Activated T-cell treated with anti-CD3 and anti-CD28 coated beads, Interleukin-2, amount 50 U/mL, for 1 hour (primary cell): ENCODE measurements at places on chromosomes 2 and 18.

- no peak for DNase-seq
These were observed 190.7 kb upstream of the GATA6 start for GRCh38 chr18:21978546-21979170.

- no peak for DNase-seq
These were observed 91.4 kb downstream of the RTN4 start for GRCh38 chr2:54958717-54959371.

GRCh38 chr18:69840001-69840400, 107.7 kb downstream of the CD226 start:
- DNase-seq, result no peak

DNA sequence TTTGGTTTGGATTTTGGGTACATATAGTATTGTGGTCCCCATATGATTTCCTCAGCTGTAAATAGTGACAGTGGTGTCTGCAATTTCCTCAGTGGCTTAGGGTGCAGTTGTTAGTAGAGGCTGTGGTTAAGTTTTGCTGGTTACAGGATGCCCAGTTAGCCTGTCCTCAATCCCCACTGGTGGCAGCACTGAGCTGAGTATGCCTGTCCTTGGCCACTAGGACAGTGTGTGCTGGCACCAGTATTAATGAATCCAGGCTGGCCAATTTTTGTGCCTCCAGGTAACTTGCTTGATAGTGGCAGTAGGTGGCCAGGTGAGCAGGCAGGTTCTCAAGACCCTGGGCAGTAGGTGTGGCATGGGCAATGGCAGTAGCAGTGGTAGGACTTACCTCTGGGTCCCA, 973.1 kb downstream of the TMEM182 start:
- DNase-seq, result no peak

- no peak for DNase-seq
These were observed 18.8 kb downstream of the CDH2 start for GRCh38 chr18:28158083-28158581.

DNA sequence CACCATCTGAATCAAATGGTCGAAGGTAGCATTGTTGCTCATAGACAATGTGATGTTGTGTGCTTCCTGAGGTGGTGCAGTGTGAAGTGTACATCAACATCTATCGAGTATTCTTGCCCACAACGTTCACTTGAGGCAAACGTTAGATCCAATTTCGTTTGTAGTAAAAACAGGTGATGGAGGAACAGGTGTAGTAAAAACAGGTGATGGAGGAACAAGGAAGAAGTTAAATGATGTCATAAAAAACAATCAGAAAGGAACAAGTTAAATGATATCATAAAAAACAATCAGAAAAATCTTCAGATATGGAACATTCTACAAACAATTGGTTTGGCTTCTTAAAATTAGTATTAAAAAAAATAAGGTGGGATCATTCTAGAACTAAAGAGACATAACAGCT, 11.3 kb downstream of the WDR7 start:
- DNase-seq, result no peak

- DNase-seq, result no peak
These were observed 39.4 kb downstream of the NBAS start for GRCh38 chr2:15521641-15522181.

DNA sequence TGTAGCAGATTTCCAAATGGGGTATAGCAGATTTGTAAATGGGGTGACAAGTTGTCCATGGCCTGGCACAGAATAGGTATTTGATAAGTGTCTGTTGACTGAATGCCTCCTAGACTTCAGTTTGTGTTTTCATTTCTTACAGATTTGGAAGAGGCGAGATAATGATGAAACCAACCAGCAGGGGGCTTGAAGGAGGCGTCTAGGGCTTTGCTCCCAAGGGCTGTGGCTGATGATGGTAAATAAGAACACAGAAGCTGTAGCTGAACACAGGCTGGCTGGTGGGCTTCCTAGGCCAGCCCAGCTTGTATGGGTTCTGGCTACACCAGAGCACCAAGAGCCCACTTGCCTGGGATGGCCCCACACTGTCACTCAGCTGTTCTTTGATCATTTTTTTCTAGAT, 19.4 kb downstream of the SFTPB start:
- DNase-seq, result no peak

DNA sequence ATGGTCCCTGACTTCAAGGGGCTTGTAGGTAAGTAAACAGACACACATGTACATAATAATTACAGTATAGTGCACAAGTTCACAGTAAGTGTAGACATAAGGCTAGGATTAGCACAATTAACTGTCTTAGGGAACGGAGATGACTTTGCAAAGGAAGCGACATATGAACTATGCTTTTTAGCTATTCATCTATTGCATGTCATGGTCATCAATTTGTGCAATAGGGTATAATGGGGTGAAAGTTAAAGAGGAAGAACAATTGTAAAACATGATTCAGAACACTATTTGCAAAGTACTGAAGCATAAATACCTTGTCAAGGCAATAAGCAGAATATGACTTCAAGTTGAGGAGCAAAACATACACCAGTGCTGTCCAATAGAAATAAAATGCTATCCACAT, 112.3 kb upstream of the SLC8A1 start:
- no peak for DNase-seq

GRCh38 chr2:219206328-219207133, at the start of gene ZFAND2B:
Gene ZFAND2B (plus strand): TSS chr2:219206782. CDS start chr2:219206988, 206 bp downstream.
- peak; percentile 97 for DNase-seq

DNA sequence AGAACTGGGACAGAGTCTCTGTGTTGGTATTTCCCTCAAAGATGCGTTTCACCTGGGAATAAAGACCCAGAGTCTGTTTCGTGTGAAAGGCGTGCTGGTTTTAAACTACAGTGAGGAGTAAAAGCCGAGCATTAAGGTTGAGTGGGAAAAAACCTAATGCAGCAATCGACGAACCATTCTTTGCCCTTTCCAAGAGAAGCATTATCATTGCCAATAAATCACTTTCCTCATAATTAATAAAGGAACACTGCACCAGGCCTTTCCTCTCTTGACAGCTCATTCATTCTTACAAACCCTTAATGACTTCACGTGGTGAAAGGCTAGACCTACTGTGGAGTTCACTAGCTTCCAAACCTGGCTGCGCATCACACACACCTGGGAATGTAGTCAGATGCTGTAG, 896 bp upstream of the SLC8A1 start:
- no peak for DNase-seq

GRCh38 chr2:113806217-113806913, 49.9 kb upstream of the SLC35F5 start:
- DNase-seq, result no peak

DNA sequence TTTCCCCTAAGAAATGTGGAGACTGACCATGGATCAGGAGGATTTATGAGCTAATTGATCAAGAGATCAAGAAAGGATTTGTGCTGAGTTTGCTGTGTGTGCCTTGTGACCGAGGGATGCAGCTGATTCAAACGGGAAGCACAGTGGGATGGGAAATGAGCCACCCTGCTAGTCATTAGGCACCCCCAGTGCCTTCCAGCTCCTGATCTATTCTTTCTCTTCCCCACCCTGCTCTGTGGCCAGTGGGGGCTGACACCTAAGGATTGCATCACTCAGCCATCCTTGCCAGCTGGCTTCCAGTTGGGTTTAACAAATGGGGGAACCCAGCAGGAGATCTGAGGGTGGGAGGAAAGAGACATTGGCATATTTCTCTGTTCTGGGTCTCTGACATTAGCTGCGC, 132.2 kb upstream of the CXCR4 start:
- no peak for DNase-seq

GRCh38 chr2:149739171-149739882, 151.8 kb upstream of the MMADHC start:
- no peak for DNase-seq

DNA sequence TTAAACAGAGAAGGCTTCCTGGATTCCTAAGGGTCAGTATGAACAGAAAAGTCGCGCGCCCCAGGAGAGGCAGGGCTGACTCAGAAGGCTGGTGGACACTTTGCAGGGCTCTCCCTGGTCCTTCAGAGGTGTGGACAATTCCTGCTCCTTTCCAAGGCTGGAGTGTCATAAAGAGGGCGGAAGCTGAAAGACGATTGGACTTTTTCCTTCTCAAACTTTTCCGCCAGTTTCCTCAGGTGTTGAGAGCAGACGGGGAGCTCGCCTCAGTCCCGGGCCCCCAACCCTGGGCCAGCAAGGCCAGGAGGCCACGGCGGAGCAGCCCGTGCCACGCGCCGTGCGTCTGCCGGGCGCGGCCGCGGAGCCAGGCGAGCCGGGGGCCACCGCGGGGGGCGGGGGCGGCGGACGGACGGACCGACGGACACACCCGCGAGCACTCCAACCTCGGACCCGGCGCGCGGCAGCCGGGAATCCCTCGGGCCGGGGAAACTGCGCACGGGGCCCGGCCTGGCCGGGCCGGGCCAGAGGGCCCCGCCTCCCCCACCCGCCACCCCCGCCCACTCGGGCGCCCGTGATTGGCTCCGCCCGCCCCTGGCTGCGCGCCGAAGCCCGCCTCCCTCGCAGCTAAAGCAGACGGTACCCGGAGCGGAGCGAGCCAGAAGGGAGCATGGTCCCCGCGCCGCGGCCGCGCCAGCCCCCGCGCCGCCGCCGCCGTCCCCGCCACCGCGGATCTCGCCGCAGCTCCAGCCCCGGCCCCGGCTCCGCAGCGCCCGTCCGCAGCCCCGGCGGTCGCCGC, at the start of gene KLHL29:
TSS of gene KLHL29 (plus strand) at position 629 of the 793 bp plus-strand sequence. CDS start 177,018 bp downstream, outside the sequence.
- DNase-seq, result peak; percentile 78

DNA sequence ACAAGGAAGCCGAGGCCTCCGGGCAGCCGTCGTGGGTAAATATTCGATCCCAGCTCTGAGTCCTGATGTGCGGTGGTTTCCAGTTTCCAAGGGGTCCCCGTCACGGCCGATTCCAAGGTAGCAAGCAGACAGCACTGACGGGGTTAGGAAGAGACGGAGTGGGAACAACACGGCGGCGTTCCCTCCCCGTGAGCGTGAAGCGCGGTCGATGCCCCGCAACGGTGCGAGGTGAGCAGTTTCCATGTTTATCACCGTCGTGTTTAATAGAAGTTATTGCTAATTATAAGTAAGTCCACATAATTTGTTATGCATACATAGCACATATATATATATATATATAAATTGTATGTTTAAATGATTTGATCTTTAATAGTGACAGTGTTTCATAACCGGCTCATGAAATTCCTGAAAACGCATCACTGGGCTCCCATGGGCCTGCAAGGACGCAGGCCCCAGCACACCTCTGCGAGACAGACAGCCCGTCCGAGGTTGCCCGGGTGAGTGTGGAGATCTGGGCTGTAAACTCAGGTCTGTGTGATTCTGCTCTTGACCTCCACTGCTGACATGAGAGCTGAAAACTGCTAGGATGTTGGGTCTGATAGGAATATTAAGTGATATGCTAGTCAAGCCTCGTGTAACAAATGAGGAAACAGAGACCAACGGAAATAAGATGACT, 243.5 kb upstream of the SALL3 start:
- DNase-seq, result no peak

GRCh38 chr2:156065912-156066311, 266.6 kb downstream of the NR4A2 start:
- DNase-seq, result no peak

DNA sequence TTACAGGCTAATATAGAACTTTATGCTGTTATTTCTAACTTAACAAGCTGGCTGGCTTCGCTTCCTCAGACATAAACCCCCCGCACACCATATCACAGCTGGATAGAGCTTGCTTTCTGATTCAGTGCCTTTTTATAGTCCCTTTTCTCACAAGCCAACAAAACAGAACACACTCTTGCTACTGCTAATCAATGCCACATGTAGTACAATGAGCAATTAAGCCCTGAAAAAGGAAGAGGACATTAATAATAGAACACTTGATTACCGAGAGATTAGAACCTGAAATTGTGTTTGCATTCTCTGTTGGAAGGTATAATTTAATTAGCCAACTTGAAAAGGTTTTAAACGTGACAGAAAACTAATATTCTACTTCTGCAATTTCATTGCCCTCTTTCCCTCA, 267.7 kb upstream of the CYRIA start:
- DNase-seq, result no peak

DNA sequence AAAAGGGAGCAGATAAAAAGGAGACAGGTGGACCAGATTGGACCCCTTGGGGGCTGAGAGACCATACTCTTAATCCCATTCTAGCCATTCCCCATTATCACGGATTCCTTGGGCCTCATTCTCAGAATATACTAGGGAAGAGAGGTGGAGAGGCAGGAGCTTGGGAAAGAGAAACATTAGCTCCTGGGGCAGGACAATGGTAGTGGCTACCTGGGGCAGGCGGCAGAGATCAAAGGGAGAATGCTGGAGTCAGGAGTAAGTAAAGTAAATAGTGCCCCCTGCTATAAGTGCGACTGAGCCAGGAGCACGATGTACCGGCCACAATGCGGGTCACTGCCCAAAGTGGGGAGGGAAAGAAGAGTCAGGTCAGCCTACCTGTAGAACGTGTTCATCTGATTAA, 20.4 kb upstream of the IHH start:
- no peak for DNase-seq

DNA sequence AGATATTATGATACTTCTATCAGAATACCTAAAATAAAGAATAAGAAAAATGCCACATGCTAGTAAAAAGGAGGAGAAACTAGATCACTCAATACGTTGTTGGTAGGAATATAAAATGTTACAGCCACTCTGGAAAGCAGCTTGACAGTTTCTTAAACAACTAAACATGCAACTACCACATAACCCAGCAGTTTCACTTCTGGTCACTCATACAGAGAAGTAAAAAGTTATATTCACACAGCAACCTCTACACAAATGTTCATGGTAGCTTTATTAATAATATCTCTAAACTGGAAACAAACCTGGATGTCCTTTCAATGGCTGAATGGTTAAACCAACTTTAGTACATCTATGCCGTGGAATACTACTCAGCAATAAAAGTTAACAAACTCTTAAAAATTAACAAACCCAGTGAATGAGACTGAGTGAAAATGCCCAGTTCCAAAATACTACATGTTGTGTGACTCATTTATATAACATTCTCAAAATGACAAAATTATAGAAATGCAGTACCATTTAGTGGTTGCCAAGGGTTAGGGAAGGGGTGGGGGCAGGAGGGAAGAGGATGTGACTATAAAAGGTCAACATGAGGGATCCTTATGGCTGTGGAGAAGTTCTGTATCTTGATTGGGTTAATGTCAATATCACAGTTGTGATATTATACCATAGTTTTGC, 124.1 kb downstream of the MMADHC start:
- no peak for DNase-seq

- no peak for DNase-seq
These were observed 19.0 kb upstream of the DIPK1C start for GRCh38 chr18:74476140-74476539.

DNA sequence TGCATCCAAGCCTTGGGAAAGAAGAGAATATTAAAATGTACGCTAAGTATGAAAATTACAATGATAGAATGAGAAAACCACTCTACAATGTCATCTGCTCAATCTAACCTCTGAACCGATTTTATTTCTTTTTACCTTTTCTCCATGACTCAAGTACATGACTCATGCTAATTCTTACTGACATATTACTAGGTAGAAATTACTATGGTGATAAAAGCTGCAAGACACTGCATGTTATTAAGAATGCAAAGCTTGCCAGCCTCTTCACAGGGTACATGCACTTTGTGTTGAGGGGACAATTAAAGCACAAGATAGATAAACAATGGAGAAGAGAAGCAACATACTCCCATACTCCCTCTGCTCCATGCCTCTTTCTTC, 20.7 kb downstream of the SFT2D3 start:
- DNase-seq, result no peak

GRCh38 chr2:122748552-122749011, 993.1 kb downstream of the TSN start:
- no peak for DNase-seq
